ENCODE measurements at places on chromosomes 13 and 19.

DNA sequence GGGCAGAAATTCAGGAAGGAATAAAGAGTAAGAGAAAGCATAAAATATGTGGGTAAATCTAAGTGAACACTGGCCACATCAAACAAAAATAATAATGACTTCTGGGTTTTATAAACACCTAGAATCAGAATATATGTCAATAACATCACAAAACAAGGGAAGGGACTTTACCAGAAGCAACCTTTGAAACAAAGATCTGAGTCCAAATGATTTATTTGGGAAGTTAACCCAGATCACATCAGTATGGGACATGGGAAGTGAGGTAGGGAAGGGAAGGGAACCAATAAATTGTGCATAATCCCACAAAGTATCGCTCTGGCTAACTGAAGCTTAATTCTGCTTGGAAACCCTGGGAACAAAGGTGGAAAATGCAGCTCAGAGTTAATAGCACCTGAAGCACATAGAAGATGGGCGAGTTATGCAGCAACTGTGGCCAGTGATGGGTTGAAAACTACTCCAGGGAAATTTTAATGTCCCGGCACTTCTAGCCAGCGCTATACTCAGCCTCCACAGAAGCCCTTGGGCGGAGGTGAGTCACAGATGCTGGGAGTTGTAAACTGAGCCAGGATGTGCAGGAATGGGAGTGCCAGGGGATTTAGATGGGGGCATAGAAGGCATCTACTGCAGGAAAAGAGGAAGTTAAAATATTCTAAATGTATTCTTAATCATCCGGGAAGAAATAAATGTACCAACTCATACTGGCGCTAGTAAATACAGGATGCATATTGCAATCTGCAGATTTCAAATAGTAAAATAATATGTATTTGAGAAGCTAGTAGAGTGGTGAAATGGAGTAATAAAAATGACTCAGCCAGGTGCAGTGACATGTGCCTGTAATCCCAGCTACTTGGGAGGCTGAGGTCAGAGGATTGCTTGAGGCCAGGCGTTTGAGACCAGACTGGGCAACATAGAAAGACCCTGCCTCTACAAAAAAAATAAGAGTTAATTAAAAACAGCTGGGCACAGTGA lies 34.2 kb upstream of the CEBPG start:
- DNase-seq: no peak

- DNase-seq: no peak
Measured at GRCh38 chr19:42092350-42092749, 16.4 kb downstream of the ZNF574 start.

DNA sequence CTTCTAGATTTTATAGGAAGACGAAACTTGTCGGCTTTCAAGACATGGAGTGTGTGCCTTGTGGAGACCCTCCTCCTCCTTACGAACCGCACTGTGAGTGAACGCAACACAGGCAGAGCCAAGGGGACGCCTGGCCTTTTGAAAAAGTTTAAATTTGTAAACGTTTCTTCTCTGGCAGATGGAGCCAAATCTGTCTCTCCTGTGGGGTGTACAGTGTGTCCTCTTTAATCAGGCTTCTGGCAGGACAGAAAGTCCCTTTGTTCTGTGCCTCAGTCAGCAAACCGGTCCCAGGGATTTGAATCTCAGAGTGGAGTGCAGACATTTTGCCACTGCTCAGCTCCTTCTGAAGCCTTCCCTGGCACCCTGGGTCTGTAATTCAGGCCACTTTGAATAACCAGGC lies 56.5 kb downstream of the TNFRSF19 start:
- no peak for DNase-seq

DNA sequence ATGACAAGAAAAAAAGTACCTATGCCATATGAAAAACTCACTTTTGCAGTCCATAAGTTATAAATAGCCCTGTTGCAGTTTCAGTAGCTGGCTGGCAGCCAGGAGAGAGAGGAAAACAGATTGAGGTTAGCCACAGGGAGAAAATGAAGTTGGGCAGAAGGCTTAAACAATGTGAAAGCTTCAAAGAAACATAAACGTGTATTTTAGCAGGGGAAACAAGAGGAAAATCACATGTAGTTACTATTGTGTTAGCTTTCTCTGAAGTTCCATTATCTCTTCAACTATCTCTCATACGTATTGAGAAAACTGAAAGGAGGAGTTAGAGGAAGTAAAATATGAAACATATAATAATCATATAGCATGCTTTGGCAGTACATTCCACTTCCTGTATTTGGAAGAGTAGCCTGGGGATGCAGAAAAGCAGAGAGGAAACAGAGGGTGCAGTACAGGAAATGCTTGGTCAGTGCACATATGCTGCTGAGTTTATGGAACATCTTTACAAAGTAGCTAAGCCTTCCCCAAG lies 1551.1 kb downstream of the EFNB2 start:
- peak; percentile 16 for DNase-seq
